Stimulated activated CD4-positive, alpha-beta T cell treated with anti-CD3 and anti-CD28 coated beads, Interleukin-4, amount 100 ng/mL, for 1 hour (primary cell): ENCODE measurements at places on chromosomes 4 and X.

DNA sequence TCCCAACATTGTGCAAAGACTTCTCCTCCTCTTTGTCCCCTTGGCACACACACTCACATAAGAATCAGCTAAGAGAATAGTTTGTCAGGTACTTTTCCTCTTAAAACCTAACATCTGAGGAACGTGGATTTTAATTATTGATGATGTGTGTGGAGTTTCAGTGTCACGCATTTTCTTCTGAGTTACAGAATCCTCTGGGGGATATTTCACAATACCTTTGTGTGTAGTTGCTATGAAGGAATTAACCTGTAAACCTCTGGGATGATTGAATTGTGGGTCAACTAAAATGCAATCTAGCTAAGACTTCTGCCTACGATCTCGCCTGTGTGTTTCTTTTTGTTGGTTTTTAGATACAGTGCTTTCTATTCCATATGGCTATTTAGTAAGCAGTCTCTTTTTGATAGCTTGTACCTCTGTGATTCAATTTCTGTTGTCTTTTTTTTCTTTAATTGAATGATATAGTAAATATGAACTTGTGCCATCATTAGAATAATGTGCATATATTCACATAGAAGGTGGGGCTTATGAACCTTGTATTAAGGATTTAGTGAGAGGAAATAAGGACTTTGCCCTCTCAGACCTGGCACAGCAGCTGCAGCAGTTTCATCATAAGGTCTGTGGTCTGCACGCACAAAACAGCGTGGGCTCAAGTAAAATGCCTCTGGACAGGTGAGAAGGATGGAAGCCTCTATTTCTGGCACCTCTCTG lies 99.2 kb downstream of the TSPAN7 start:
- no peak for DNase-seq

DNA sequence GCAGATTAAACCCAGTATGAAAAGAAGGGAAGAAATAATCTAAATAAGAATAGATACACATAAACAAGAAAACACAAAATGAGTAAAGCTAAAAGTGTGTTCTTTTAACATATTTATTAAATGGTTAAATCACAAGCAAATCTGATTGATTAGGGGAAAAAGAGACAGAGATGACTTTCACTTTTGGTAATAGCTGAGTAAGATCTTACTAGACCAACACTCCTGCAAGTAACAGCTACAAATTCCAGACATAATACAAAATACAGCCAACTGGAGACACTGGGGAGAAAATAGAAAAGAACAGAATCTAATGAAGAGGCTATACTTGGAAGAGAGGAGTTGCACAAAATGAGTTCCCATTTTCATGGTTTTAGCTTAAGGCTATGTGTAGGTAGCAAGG lies 33.5 kb downstream of the OR13H1 start:
- DNase-seq = no peak

DNA sequence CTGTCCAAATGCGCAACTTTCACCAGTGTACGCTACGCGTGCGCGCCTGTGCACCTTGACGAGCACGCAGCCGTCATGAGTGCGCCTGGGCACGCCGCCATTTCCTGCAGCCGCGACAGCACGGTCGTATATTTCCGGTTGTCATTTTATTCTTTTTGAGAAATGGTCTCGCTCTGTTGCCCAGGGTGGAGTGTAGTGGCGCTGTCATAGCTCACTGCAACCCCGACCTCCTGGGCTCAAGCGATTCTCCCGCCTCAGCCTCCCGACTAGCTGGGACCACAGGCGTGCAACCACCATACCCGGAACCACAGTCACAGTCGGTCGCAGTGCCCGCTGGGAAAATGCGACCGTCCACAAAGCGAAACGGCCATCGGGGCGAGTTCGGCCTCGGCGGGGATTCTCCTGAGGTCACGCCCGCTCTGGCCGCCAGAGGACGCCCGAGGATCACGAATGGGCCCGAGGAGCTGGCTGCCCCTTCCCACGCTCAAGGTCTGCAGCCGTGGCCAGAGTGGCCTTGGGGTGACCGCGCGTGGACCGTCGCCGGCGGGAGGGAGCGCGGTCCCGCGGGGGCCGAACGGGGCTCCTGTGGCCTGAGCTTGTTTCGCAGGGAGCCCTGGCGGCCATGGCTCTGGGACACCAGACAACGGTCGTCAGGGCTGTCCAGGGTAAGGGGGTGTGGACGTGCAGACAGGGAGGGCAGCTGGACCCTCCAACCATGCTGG lies 23.7 kb upstream of the PNMA3 start:
- DNase-seq = peak; percentile 63

GRCh38 chr4:67575232-67576058 lies 16.9 kb downstream of the STAP1 start:
- DNase-seq = no peak

DNA sequence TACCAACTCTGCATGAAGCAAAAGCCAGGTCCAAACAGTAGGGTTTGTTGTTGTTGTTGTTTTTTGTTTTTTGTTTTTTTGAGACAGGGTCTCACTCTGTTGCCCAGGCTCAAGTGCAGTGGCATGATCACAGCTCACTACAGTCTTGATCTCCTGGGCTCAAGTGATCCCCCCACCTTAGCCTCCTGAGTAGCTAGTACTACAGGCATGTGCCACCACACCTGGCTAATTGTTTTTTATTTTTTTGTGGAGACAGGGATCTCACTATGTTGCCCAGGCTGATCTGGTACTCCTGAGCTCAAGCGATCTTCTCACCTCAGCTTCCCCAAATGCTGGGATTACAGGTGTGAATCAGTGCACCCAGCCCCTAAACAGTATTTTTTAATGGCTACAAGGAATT lies 6.2 kb downstream of the S100P start:
- no peak for DNase-seq

DNA sequence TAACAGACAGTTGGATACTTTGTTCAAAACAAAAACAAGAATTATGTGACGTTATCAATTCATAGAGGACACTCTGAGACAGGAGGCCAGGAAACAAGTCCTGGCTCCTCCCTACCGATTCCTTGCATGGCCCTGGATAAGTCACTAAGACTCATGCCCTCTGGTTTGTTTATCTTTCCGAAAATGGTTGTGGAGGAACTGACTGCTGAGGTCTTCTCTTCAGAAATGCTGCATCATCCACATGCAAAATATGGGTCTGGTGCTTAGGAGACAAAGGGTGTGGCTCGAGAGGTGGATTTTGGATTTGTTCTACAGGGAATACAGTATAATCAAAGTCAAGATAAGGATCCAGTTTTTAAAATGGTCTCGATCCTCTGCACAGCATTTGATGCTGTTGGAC lies 130.9 kb downstream of the RELL1 start:
- no peak for DNase-seq

DNA sequence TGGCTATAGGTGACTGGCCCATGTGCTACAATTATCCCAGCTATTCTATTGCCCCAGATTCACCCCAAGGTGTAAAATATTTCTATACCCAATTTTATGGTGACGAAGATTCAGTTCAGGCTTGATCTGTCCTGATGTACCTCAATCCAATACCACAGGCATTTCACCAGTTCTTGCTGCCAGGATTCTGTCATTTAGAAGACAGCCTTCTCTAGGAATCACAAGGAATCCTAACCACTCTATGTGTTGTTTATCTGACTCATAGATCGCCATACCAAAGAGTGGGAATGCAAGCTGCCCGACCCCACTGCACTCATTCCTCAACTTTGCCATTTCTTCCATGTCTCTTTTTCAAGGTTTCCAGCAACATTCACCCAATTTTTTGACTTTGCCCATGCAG lies 355.0 kb upstream of the EMCN start:
- no peak for DNase-seq

- DNase-seq = no peak
These were observed 595 bp upstream of the NAP1L2 start for GRCh38 chrX:73215246-73215645.

GRCh38 chr4:19030048-19030447 lies 1008.5 kb upstream of the LCORL start:
- no peak for DNase-seq

DNA sequence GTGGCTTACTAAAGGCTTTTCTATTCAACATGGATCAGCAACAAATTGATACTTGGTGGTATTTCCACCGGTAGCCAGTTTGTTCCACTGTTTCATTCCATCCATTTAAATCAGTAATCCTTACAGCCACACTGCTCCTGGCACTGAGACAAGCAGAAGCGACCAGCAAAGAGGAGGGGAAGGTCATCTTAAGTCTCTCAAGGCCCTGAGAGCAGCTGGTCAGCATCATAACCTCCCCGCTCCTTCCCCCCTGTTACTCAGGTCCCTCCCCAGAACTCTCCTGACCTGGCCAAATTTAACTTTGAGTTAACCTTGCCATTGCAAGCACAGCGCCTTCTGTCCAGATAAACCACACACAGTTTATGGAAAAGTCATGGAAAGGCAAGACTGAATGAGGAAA lies 331.3 kb upstream of the KLF3 start:
- no peak for DNase-seq

DNA sequence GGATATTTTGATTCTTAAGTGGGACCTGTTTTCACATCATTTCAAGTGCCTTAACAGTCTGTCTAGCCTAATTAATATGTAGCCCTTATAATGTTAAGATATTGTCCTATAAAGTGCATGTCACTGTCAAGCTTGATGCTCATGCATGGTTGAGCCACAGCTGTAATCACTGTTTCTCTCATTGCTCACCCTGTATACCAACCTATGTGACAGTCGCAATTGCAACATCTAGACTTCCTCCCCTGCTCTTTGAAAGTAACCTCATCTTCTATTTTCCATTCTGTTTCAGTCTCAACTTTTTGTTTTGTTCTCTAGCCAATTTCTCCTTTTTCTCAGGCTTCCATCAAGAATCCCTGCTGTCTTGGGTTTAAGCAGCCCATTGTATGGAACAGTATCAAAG lies 24.4 kb upstream of the MSL3 start:
- DNase-seq = no peak

GRCh38 chrX:23390979-23391378 lies 56.3 kb downstream of the PTCHD1 start:
- DNase-seq = no peak

GRCh38 chr4:105780176-105780575 lies 71.6 kb downstream of the GSTCD start:
- no peak for DNase-seq
